GM04503 (cell line): ENCODE measurements at places on chromosomes 5 and 9.

GRCh38 chr9:27701016-27701415 is 127.7 kb upstream of the C9orf72 start:
- DNase-seq, result no peak

GRCh38 chr9:97560851-97561250 is 59.4 kb downstream of the TMOD1 start:
- DNase-seq, result no peak

GRCh38 chr5:122478741-122479442 is 166.9 kb downstream of the SNCAIP start:
- no peak for DNase-seq

GRCh38 chr5:179795049-179795862 is 1.5 kb downstream of the LTC4S start:
- DNase-seq, result no peak

DNA sequence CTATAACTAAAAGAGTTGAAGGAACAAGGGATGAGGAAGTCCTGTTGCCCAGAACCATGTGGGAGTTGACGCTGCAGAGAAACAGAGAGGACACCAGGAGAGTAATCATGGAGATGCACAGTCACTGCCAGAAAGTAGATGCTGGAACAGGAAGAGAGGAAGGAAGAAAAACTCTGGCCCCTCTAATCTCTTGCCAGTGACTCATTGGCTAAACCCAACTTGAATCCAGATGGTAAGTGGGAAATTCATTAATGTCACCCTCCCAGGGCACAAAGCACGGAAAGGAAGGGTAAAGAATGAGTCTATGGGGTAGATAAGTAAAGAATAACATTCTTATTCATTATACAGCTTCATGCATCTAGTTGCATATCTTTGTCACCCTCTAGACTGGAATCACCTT is 631.9 kb downstream of the PRELID2 start:
- DNase-seq, result no peak

DNA sequence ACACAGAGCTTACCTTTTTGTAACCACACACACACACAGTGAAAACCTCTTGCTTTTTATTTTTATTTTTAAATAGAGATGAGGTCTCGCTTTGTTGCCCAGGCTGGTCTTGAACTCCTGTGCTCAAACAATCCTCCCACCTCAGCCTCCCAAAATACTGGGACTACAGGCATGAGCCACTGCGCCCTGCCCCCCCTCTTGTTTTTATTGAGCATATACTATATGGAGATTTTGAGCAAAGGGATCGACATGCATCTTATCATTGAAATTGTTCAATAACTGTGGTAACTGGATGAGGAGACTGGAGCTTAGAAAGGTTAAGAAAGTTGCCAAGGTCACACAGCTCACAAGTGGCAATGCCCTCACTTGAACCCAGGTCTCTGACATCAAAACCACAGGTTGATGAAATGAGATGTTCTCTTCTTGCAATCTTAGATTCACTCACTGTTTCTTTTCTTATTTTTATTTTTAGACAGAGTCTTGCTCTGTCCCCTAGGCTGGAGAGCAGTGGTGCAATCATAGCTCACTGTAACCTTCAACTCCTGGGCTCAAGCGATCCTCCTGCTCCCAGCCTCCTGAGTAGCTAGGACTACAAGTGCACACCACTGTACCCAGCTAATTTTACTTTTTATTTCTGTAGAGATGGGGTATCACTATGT is 26.8 kb upstream of the STXBP1 start:
- no peak for DNase-seq

- DNase-seq, result no peak
These were observed 132.7 kb downstream of the PDE4D start for GRCh38 chr5:59760785-59761348.

GRCh38 chr9:93222890-93223259 is 38.9 kb downstream of the WNK2 start:
- DNase-seq, result no peak

GRCh38 chr9:18622186-18622836 is 148.4 kb downstream of the ADAMTSL1 start:
- DNase-seq, result no peak

- DNase-seq, result no peak
These were observed 24.2 kb downstream of the CORO2A start for GRCh38 chr9:98168153-98168780.

GRCh38 chr9:136645903-136646754 is 16.6 kb upstream of the EGFL7 start:
- DNase-seq, result no peak

DNA sequence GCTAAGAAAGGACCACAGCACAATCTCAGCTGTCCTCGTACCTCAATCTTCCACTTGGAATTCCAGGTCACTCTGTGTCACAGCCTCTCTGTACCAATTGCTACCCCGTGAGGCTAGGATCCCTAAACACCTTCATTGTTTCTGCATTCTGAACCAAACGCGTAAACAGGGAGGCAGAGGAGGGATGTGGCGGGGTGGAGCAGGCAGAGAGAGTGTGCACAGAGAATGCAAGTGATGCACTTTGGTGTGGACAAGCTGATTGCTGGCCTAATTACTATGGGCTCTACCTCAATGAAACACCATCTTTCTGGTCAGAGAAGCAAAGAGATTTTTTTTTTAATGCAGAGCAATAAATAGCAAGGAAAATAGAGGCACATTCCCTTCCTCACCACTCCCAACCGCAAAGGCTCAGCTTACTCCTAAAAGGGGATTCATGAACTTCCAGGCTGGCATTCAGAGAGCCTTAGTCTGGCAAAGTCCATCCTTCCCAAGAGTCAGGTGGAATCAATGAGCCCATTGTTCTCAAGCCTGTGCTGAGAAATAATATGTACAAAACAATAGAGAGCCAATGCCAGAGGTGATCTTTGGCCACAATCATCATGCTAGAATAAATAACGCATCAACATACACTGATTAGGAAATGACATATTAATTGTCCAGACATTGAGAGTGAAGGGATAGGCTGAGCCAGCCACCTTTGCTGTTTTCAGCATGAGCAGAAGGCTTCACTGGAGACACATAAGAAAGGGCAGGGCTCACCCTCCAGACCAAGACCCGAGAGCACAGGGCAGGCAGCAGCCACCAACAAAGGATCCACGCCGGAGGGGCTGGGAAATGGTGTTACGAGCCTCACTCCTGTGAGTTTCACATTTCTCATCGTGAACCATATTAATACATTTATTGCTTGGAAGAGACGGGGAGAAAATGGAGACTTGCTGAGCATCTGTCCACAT is 278.8 kb downstream of the ENC1 start:
- no peak for DNase-seq

DNA sequence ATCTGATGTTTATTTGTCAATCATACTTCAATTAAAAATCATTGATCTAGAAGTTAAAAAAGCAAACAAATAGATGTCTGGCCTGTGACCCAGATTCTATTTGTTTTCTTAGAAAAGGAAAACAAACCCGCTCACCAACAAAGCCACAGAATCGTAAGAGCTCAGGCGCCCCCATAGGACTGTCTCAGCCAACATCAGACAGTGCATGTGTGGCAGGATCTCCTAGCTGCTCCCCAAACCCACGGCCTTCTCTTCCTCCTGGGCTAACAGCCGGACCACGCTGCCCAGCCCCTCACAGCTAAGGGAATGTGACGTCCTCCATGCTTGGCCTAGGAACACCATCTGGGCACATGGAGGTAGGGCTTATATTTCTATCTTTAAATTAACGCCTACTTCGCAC is 19.4 kb downstream of the OR2Y1 start:
- DNase-seq, result no peak

DNA sequence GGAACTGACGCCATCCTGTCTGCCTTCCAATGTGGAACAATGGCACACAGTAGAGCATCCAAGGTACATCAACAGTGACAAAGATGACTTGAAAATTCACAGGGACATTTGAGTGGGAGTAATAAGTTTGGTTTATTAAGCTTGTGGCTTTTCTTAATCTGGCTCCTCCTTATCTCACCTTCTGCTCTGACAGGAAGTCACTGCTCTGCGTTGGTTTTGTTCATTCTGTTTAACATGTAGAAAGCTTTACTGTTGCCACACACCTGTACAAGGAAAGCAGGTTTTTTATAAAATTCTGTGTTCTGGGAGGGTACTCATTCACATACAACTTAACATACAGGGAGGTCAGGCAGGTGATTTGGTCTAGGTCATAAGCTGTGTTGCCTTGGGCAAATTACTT is 1.6 kb upstream of the GZMK start:
- no peak for DNase-seq

- DNase-seq, result no peak
These were observed at the start of gene AFAP1L1 for GRCh38 chr5:149271716-149272563. Gene AFAP1L1, plus strand, starts transcription at chr5:149271859. Its CDS starts 110 bp downstream, at chr5:149271969.

DNA sequence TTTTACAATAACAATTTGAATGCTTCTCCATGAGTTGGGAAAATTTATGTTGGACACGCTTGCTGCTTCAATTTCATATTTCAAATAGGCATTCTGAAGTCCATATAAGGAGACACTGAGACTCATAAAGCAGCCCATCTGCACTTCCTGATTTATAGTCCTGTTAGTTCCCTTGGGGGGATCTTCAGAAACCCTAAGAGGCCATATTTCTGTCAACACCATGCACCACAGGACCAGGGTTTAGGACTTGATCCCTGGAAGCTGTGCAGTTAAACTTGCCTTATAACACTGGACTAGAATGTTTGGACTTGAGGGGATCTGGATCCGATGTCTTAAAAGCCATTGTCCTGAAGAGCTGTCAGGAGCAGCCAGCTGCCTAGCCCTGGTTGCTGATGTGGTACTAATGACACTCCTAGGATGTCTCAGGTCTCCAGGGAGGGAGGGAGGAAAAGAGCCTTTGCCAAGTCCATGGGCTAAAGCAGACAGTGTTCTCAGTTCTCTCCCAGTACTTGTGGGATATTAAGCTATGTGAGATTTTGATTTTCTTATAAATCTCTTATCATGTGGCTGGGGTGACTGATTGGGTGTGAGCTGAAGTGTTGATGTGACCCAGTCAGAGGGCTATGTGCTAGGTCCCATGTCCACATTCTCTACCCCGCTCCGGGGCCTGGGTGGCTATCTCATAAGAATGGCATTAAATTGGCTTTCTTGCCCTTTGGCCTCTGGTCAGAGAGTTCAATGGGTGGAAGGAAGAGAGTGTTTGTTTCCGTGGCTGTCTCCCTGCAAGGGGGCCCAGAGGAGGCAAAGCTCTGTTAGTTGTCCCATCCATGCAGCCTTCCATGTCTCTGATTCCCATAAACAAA is 399.8 kb downstream of the OSTF1 start:
- DNase-seq, result no peak

DNA sequence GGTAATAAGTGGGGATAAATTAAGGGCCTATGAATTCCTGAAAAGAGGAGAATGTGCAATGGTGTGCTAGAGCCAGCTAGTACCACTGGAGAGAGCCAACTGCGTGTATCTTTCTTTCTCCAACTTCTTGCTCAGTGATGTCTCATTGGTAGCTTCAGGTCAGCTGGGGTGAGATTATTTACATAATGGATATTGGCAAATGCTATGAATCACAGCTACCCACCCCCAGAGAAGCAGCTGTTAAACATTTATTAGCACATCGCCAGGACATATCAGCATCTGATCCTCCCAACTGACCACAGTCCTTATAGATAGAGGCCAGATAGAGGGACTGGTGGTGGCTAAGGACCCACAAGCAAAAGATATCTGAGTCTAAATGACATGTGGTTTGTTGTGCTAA is 421.3 kb downstream of the ACTL7B start:
- no peak for DNase-seq

GRCh38 chr9:137575716-137576411 is 2.9 kb downstream of the DPH7 start:
- DNase-seq, result no peak

GRCh38 chr5:138594305-138595058 is 19.3 kb upstream of the HSPA9 start:
- DNase-seq, result no peak

DNA sequence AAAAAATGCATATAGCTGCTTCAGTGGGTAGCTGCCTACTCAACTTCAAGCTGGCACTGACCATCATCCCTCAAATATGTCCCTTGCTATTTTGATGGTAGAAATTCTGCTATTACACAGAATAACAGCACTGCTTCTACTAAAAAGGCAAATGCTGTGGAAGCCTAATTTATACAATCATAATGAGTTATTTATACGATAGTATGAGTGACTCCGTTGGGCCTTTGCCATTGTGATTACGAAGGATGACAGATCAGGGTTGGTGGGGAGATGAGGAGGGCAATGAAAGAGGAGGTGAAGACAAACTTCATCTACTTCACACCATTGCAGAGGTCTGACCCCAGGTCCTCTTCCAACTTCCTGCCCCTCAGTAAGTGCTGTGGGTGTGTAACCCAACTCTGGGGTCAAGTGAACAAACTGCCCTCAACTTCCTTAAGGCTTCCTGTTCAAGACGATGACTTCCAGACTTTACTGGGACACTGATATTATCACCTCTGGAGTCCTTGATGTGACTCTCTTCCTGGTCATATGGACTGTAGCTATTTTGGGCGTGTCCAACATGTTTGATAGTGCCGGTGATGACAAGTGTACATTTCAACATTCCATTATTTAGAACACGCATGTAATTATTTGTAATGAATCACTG is 74.1 kb upstream of the RPS23 start:
- DNase-seq, result no peak

GRCh38 chr9:5628183-5628529 is 751 bp upstream of the RIC1 start:
- no peak for DNase-seq

- no peak for DNase-seq
These were observed 10.5 kb downstream of the KIF4B start for GRCh38 chr5:155024015-155024414.

DNA sequence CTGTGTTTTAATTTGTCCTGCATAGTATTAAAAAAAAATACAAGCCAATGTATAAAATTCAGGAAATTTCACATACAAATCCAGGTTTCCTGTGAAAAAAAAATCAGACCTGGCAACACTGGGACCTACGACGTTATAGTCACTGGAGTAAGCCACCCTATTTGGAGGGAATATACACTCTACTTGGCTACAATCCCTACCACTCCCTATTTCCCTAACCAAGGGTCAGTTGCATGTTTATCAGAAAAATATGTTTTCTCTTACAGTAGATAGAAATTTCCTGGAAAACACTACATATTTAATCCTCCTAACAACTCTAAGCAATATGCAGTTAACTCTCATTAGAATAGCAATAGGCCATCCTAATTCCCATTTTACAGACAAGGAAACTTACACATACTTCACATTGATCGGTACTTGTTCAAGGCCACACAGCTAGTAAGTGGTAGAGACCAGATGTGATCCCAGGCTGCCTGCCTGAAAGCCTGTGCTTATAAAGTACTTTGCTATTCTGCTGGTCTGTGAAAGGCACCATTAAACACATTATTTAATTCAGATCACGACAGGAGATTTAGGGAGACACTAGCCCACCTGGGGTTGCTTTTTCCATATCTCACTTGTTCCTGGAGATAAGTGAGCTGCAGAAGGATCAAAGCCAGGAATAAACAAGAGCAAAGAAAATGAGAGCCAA is 70.8 kb downstream of the MFAP3 start:
- DNase-seq, result no peak
